Left lung (tissue), 14 donors: ENCODE measurements at places on chromosomes 1 and 21. TPM values are rescaled to one million over a fixed set of nuclear protein-coding genes. Genes with fewer than 3 reads are reported as not detected.
A peak's percentile ranks its signal among the peaks of the same experiment; 100 is the strongest.

Gene CNN3
- 326 TPM for polyA plus RNA-seq

Gene KCNE2
- 0.75 TPM for polyA plus RNA-seq

DNA sequence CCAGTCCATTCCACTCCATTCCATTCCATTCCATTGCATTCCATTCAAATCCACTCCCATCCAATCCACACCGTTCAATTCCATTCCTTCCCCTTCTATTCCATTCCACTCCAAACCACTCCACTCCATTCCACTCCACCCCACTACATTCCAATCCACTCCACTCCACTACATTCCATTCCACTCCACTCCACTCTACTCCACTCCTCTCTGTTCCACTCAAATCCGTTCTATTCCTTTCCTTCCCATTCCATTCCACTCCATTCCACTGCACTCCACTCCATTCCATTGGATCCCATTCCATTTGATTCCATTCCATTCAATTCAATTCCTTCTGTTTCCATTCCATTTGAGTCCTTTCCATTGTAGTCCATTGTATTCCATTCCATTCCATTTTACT, 2568.3 kb upstream of the TPTE start:
- DNase-seq = no peak

DNA sequence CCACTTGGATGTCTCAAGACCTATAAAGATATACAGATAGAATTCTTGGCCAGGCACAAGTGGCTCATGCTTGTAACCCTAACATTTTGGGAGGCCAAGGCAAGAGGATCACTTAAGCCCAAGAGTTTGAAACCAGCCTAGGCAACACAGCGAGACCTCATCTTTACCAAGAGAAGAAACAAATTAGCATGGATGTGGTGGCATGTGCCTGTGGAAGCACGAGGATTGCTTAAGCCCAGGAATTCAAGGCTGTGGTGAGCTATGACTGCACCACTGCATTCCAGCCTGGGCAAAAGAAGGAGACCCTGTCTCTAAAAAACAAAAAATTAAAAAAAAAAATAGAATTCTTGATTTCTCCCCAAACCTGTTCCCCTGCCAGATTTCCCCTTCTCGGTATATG, 8.3 kb downstream of the ASAP3 start:
- DNase-seq = no peak

GRCh38 chr1:40309374-40310128, 7.5 kb downstream of the COL9A2 start:
- DNase-seq = no peak

DNA sequence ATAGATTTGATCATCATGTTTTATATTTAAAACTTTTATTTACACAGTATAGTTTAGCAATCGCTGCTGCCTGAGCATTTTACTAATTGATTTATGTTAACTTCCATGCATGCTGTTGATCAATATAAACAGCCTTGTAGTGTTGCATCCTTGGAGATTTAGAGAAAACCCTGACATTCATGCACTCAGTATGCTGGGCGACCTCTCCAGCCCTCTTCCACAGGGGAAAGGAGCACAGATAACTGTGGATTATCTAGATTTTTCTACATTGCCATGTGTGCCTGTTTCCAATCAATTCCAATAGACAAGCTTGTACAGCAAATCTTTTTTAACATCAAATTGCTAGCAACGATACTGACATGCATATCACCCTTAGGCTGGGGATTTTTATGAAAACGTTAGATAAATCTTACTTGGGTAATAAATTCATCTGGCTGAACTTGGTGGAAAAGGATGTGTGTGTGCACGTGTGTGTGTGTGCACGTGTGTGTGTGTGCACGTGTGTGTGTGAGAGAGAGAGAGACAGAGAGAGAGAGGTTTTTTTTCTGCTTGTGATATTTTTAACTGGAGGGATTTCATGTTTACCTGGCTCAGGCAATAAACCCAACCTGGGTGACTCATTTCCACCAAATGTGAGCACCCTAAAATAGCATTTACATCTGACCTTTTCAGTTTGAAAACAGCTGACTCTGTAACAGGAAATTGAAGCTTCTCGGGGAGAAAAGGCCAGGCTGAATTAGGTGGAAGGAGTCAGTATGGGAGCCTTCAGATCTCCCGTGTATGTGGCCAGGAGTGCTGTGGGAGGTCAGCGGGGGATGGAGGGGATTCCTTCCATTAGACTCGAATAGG, 339.8 kb downstream of the PRDM2 start:
- DNase-seq = no peak

- DNase-seq = no peak
Measured at GRCh38 chr1:10557714-10558113, 83.0 kb downstream of the PEX14 start.

DNA sequence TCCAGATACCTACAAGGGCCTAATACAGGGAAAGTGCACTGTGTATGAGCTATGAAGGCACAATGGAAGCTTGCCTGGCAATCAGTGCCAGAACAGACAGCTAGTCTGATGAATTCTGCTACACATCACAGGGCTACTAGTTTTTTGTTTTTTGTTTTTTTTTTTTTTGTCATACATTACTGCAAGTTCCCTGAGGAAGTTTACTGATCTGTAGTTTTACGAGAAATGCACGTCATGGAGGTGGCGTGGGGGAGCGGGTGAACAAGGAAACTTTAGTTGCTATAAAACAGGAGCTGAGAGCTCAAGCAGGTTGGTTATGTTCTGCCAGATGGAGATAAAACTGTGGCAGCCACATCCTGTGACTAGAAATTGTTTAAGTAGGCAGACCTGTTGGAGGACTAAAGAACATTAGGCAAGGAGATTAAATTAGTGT, 17.7 kb downstream of the PTPRC start:
- DNase-seq = peak; percentile 18
